ENCODE measurements at places on chromosomes 2 and 18.

GRCh38 chr2:43405829-43406228, 179.4 kb upstream of the ZFP36L2 start:
- no peak for DNase-seq

DNA sequence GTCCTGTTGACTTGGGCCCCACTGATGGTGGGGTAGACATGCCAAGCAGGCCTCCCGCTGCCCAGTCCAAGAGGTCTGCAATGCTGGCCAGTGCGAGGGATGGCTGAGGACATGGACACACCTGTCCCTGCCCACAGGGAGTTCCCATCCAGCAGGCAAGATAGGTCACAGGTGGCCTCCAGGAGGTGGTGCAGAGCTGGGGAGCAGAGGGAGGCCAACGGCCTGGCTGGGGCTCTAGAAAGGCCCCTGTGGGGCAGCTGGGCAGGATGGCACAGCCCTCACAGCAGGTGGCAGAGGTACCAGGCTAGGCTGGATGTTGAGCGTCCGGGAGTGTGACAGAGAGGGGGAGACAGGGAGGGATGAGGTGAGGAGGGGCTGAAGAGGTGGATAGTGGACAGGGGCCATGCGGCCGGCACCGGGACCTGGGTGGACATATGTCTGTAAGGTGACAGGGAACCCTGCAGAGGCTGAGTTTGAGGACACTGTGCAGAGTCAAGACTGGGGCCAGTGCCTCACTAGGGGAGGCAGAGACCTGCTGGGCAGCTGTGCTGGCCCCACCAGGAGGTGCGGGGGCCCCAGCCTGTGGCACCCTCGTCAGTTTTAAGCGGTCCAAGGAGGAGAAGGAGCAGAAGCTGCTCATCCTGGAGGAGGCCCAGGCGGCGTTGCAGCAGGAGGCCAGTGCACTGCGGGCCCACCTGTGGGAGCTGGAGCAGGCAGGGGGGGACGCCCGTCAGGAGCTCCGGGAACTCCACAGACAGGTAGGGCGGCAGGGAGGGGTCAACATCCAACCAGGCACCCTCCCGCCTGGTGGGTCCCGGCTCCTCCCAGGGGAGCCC, 34.3 kb upstream of the SNED1 start:
- DNase-seq, result no peak

DNA sequence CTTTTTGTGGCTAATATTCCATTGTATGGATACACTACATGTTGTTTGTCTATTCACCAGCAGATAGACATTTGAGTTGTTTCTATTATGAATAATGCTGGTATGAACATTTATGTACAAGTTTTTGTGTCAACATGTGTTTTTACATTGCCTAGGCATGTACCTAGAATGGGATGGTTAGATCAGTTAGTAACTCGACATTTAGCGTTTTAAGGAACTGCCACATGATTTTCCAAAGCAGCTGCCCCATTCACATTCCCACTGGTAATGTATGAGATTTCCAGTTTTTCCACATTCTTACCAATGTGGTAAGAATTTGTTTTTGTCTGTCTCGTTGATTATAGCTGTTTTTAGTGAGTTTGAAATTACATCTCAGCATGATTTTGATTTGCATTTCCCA, 112.8 kb downstream of the FHOD3 start:
- no peak for DNase-seq

DNA sequence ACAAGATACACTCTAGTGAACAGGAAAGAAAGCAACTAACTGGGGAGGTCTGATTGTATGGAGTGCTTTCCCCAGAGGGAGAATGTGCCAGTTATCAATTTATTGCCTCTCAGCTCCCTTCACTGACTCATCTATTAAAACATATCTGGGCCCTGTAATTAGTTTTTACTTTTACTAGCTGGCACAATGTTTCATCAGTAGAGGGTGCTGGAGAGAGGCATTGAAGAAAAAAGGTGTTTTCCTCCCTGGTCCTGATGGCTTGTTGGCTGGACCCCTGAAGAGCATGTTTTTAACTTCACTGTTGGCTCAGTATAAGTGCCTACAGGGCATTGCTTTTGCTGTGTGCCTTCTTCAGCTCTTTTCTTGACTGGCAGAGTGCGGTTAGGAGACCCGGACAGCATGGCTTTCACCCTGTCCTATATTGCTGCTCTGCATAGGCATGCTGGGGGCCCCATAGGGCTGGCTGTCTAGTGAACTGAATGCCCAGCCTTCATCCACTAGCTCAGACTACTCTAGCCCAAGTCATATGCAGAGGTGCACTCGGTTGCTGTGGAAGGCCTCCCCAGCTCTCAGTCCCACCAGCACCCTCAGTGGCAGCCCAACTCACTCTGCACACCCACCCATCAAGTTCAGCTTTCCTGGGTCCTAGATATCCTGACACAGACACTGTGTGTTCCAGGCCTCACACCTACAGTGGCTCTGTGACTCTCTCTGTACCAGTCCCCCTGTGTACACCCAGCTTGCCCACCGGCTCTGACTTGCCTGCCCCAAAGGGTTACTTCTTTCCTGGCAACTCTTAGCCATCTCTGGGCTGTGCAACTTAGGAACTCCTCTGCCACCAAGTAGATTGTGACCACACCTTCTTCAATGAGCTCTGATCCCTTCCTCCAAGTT, 62.3 kb upstream of the ACYP2 start:
- DNase-seq, result no peak

GRCh38 chr18:67381608-67382150, 134.8 kb downstream of the DSEL start:
- DNase-seq, result no peak

DNA sequence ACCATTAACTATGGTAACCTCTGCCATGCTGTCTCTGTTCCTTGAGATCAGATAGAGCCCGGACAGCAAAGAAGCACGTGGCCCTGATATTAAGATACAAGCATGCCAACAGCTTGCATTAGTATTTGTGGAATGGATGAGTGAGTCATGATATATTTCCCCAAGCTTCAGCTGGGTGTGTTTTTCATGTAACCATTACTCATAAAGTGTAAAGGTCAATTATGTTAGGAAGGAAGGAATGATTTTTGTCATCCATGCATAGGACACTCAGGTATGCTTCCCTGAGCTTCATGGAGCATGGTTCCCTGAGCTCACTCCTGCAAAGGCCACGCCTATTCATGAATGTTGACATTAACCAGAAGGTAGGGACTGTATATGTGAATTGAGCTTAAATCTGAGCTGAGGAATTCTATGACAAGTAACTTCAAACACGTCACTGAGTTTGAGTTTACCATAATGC, 74.6 kb downstream of the ARL4C start:
- DNase-seq, result no peak

DNA sequence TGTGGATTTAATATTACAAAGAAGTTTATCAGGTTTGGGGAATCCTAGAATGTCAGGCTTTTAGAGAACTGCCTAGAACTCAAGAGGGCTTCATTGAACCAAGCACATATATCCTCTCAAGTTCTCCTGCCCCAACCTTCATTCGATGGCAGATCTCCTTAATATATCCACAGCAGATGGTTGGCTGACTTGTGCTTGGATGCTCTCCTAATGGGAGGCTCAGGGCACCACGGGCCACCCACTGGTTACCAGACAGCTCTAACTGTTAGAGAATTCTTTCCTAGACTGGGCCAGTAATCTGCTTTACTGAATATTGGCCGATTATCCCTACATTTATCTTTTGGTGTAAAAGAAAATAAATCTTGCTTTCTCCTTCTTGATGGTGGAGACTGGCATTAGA, 87.2 kb upstream of the ATP8B1 start:
- DNase-seq, result no peak

GRCh38 chr2:208222351-208222750, 32.5 kb downstream of the IDH1 start:
- DNase-seq, result no peak

- no peak for DNase-seq
Observed at GRCh38 chr2:58938988-58939387, 697.9 kb upstream of the FANCL start.

- no peak for DNase-seq
Observed at GRCh38 chr18:48811401-48811800, 139.4 kb downstream of the SMAD7 start.

DNA sequence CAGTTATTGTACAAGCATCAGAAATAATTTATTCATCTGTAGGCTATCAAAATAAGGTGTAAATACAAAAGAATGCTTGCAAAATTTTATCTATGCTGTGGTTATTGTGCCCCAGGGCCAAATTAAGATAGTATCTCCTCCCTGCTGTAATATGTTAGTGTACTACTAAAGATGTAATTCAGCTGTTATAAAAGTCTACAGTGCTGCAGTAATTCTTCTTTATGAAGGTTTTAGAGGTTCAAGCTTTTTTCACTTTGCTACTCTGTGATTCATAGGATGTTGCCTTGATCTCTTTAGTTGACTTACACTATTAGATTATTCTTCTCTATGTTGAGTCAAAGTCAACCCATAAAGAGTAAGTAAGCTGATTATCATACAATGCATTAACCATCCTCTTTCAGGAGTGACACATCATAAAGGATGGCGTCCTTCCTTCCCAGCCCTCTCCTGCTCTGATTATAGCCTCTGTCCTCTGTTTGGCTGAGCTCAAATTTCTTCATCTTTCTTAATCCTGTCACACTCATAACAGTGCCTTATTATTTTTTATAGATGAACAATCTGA, 29.3 kb upstream of the DYNAP start:
- no peak for DNase-seq

GRCh38 chr2:145431181-145431951, 911.4 kb upstream of the ZEB2 start:
- DNase-seq, result no peak

GRCh38 chr2:138415985-138416384, 85.6 kb upstream of the SPOPL start:
- no peak for DNase-seq

DNA sequence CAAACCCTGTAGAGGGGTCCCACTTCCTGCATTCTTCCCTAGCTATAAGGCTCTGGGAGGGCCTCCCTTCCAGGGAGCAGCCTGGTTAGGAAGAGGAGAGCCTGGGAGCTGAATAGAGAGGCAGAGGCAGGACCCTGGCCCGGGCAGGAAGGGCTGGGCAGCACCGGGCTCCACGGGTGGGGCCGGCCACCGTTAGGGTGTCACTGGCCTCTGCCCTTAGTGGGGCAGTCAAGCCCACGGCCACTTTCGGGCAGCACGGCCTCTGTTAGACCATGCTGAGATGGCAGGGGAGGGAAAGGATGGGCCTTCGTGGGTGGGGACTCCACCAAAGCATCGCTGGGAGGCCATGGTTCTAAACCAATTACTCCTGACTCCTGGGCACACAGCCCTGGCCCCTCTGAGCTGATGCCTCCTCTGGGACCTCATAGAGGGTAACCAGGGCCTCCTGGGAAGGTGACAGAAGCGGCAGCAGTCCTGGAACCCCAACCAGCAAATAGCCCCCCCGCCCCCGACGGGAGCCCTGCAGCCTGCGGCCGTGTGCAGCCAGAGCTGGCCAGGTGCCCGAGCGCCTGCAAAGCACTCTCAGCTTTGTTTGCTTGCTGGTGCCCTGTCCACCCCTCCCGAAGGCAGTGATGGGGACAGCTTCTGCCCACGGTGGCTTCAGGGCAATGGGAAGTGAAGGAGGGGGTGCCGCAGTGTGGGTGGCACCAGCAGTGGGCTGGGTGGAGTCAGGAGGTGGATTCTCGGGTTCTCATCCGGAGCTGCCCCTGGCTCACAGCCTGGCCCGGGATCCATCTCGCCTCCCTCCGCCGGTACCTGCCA, 16.3 kb upstream of the HPCAL1 start:
- DNase-seq, result no peak

DNA sequence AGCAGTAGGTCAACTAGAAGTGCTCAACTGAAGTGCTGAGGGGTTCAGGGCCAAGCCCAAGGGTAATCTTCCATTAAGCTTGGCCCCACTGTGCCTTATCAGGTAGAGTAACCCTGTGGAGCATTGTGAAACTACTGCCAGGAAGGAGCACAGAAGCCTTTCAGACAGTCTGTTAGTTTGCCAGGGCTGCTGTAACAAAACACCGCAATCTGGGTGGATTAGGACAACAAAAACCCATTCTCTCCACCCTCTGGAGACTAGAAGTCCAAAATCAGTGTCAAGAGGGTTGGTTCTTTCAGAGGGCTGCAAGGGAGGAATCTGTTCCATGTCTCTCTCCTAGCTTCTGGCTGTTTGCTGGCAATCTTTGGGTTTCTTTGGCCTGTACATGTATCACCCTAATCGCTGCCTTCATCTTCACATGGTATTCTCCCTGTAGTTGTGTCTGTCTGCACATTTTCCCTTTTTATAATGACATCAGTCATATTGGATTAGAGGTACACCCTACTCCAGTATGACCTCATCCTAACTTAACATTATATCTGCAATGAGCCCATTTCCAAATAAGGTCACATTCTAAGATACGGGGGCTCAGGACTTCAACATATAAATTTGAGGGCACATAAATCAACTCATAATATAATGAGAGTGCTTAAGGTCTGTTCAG, 21.2 kb downstream of the VIT start:
- DNase-seq, result no peak

GRCh38 chr2:37585982-37586621, 85.3 kb downstream of the CDC42EP3 start:
- DNase-seq, result no peak

- DNase-seq, result no peak
Observed at GRCh38 chr2:18829976-18830375, 240.6 kb upstream of the NT5C1B start.

- DNase-seq, result no peak
Observed at GRCh38 chr2:223523551-223524001, 78.6 kb downstream of the SCG2 start.

- no peak for DNase-seq
Observed at GRCh38 chr2:10091182-10091888, 11.1 kb upstream of the CYS1 start.

DNA sequence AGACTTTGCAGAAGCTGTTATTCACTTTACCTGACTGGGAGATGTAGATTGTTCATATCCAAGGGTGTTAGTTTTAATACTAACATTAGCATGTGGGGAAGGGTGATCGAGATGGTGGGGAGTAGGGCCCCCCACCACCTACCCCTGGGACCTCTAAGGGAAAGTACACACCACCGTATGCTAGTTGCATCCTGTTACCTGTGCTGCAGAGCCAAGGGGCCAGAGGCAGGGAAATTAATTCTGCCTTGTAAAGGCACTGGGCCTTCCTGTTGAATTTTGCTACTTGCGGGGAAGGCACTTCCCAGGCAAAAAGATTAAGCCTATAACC, 9.0 kb downstream of the STEAP3 start:
- DNase-seq, result no peak

- DNase-seq, result peak; percentile 84
Observed at GRCh38 chr18:3665780-3666525, 216.0 kb downstream of the TGIF1 start.
